ENCODE measurements at places on chromosomes 7 and 10.

DNA sequence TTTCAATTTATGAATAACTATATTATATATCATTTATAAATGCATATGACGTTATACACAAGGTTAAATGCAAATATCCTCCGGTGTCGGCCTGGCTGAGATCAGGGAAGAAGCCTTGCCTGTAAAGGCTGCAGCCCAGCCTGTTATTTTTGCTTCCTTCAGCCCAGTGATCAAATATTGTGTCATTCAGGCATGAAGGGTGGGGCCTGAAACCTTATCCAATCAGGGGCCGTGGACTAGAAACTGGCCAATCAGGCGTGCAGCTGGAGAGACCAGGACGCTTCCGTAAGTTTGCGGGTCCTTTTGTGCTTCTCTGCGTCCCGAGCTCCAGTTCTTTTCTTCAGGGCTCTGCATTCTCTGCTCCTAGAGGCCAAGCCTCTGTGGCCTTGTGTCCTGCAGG is at the start of gene ZNF722:
TSS of gene ZNF722 (plus strand) at position 301 of the 400 bp plus-strand sequence. CDS start 113 bp downstream, outside the sequence.
- DNase-seq, result no peak

DNA sequence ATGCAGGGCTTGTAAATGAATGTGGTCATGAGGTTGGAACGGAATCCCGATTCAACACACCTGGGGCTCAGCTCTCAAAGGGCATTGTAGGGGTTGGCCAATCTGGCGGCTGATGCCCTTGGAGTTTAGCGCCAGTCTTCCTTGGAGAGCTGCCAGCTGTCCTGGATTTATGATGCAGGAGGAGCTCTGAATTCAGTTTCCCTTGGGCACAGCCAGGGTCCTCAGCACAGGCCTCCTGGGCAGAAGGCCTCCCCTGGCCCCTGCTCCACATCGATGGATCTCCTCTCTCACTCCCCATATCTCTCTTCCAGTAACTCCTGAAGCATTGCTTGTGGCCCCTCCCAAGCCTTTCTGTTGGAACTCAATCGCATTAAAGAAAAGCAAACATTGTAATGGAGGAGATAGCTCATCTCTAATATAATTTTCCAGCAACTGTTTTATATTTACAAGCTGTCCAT is 985 bp upstream of the CYTH3 start:
- no peak for DNase-seq

GRCh38 chr10:97134983-97135382 is 50.8 kb downstream of the SLIT1 start:
- DNase-seq, result no peak

DNA sequence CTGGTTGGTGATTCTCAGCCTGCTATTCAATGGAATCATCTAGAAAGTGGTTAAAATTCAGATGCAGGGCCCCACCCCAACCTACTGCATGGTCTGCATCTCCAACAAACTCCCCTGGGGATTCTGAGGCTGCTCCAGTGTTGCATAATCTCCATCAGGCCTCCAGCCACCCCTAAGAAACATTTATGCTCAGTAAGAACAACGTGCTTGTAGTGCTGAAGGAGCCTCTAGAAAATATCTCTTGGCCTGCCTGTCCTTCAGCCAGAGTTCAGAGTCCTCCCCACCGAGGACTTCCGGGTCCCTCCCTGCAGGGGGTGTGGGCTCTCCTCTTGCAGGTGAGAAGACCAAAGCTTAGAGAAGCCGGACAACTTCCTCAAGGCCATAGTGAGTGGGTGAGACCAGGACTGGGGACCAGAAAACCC is 159.8 kb downstream of the SH3PXD2A start:
- no peak for DNase-seq

DNA sequence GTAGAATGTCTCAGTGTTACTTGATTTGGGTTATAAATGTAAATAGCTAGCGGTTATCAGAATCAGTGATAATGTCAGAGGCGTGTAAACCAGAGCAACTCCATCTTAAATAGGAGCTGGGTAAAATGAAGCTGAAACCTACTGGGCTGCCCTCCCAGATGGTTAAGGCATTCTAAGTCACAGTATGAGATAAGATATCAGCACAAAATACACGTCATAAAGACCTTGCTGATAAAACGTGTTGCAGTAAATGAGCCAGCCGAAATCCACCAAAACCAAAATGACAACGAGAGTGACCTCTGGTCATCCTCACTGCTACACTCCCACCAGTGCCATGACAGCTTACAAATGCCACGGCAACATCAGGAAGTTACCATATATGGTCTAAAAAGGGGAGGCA is 172.3 kb downstream of the CHRM2 start:
- no peak for DNase-seq

GRCh38 chr7:116173051-116174028 is 37.0 kb upstream of the TES start:
- no peak for DNase-seq

DNA sequence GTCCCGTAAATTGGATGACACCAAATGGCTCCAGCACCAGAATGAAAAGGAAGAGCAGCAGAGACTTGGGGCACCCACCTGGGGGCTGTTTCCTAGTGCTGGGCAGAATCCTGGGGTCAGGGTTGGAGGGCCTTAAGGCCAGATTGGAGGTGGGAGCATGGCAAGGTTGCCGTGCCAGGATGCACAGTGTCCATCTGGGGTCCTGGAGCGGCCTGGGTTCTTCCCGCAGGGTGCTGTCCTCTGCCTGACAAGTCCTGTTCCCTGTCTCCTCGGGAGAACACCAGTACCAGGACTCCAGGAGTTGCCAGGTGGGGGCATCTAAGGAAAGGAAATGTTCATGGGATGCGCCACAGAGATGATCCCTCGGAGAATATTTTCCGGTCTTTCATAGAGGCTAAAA is 42.8 kb downstream of the MGMT start:
- DNase-seq, result no peak

DNA sequence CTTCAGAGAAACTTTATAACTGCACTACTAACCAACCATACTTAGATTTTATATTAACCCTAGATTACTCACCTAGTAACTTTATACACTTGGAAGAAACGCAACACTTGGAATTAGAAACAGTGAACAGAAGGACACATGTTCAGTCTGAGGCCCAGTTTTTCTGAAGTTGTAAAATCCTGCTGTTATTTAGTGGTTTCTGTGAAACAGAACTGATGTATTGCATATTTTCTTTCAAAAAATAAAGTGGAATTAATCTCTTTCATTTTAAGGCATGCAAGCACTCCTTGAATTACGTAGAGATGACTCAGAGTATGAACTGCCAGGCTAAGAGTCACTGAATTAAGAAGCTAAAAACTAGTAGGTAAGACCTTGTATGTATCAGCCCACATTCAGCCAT is 215.8 kb downstream of the SKAP2 start:
- no peak for DNase-seq
